Motor neuron (in vitro differentiated cells): ENCODE measurements at places on chromosomes 3 and 15.
A peak's percentile ranks its signal among the peaks of the same experiment; 100 is the strongest.

- no peak for ATAC-seq
Measured at GRCh38 chr3:49717959-49718857, 1.3 kb downstream of the AMIGO3 start.

DNA sequence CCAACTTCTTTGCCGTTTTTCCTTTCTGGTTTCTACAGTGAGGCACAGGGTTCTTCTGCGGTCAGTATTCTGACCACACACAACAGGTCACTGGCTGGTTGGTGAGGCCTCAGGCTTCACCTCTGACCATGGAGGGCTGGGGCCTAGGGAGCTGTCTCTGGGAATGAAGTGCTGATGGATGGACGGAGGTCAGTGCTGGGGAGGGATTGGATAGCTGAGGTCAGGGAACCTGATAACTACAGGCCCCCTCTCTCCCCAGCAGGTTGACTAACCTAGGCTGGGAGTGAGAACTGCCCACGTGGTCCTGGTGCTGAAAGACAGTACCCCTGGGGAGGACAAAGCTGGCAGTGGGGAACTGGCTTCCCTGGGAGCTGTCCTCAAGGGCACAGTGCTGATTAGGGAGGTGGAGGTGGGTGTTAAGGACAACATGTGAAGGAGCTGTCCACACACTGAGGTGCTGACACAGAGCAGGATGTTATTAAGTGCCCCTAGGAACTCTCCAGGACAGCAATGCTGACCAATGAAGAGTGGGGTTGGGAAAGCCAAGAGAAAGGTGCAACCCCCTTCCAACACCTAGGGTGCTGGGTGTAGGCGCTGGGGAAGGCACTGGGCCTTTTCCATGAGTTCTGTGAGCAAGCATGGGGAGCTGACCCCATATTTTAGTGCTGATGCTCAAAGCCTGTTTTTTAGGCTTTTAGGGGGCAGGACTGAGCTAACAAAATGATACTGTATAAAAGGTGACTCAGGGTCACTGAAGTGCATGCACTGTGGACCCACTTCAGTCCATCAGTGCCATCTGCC, 45.2 kb downstream of the ATP2B2 start:
- peak; percentile 99 for ATAC-seq

GRCh38 chr3:189169728-189170127, 2.0 kb upstream of the TPRG1 start:
- no peak for ATAC-seq

DNA sequence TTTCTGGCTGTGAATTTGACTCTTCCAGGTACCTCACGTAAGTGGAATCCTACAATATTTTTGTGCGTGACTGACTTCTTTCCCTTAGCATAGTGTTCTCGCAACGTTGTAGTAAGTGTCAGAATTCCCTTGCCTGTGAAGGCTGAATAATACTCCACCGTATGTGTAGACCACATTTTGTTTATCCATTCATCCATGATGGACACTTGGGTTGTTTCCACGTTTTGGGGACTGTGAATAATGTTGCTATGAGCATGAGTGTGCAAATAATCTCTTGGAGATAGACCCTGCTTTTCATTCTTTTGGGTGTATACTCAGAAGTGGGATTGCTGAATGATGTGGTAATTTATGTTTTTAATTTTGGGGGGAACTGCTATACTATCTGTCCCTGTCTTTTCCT, 82.2 kb downstream of the APBA2 start:
- ATAC-seq, result no peak

DNA sequence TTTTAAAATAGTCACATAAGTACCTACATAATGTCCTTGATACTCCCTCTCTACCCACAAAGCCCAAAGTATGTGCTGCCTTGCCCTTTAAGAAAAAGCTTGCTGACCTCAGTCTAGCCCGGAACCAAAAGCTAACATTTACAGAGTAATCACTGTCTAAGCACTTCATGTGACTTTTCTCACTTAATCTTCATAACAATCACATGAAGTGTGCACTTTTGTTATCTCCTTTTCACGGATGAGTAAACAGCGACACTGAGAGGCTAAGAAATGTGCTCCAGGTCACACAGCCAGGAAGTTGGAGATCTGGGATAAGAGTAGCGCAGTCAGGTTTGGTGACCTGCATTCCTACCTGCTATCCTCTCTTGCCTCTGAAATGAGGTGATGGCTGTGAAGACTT, 194.0 kb downstream of the ITPR1 start:
- ATAC-seq, result no peak

DNA sequence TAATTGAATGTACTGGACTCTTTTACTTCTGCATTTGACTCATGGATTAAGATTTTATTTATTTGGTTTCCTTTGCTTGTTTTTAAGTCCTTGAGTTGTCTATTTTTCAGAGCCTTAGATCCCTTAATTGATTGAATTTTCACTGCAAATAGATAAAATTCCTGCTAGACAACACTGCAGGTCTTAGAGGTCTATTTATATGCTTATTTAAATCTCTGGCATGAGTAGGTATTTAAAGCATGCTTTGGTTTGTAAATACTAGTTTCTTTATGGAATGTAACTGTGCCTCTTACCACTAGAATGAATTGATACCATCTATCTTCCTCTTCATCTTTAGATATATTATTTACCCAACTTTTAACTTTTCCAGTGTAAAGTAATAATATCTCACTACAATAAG, 20.0 kb downstream of the PLSCR5 start:
- no peak for ATAC-seq

DNA sequence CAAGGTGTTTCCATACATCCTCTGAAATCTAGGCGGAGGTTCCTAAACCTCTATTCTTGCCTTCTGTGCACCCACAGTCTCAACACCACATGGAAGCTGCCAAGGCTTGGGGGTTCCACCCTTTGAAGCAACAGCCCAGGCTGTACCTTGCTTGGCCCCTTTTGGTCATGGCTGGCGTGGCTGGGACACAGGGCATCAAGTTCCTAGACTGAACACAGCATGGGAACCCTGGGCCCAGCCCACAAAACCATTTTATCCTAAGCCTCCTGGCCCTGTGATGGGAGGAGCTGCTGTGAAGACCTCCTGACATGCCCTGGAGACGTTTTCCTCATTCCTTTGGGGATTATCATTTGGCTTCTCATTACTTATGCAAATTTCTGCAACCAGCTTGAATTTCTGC, 739.0 kb upstream of the NECTIN3 start:
- ATAC-seq, result peak; percentile 75

GRCh38 chr15:34754171-34754601, 612 bp downstream of the GJD2 start:
- ATAC-seq, result peak; percentile 39

DNA sequence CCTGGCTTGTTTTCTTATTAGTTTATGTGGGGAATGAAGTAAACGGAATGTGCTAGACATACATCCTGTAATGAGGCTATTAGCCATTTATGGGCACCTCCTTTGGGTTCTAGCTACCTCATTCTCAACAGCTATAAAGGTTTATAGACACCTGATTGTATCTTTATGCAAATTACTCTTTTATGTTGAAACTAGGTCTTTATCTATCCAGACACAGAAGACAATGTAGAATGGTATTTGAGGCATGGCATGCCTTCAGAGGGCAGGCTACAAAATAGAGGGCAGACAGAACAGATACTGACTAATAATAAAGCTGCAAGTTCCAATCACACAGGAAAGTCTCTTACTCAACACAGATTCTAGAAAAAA, 27.1 kb downstream of the TBC1D2B start:
- no peak for ATAC-seq

- ATAC-seq, result no peak
Measured at GRCh38 chr15:67013696-67014095, 51.7 kb upstream of the SMAD3 start.

- no peak for ATAC-seq
Measured at GRCh38 chr3:171871392-171872274, 28.5 kb downstream of the TMEM212 start.

- ATAC-seq, result no peak
Measured at GRCh38 chr3:168615493-168616020, 519.8 kb upstream of the GOLIM4 start.

DNA sequence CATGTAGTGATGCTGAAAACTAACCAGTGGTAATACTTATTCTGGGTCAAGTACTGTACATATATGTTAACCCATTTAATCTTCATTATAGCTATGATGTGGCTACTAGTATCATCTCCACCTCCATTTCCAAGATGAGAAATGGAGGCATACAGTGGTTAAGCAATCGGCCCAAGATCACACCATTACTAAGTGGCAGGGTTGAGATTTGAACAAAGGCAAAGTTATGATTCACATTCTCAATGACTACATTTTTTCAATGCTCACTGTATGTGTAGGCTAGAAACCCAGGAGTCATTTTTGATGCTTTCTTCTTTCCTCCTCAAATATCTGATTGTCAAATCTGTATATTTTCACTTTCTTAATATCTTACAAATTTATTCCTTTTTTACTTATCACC, 30.2 kb downstream of the ABI3BP start:
- no peak for ATAC-seq

DNA sequence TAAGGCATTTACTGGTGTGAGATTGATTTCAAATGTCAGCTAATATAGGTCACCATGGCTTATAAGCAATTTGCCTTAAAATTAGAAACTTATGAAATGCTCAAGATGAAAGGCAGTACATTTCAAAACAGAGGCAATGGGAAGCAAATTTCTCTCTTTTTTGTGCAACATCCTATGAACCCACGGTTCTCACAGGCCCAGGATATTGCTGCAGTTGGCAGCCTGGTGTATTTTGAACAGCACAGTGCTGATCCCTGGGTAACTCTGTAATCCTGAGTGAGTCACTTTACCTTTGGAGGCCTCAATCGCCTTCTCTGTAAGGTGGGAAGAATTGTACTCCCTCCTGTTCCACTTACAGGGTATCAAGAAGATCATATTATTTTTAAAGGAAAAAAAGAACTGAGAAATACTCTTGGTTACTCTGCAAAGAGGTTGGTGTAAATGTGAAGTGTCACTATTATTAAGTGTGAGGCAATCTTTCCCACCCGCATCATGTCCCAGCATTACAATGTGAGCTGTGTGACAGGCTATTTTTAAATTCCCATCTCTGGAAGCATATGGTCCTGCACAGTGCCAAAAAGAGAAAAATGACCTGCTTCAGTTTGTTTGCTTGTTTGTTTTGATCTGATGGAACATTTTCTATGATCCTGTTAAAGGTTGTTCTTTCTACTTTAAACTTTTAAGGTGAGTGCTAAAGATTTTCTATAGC, 190.1 kb upstream of the LPP start:
- no peak for ATAC-seq

DNA sequence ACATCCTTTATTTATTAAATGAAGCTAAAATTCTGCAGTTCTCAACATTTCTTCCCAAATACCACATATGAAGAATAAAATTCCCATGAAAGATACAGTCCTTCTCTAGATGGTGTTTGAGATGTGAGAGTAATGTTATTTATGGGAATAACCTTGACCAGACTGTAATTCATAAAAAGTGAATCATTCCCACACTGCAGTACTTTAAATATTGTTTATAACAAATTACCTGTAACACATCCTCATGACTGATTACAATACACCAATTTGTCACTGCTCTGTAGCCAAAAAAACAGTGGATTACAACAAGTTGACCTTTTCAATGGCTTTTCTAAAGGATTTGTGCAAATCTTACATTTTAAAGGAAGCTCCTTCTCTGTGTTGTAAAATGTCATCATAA, 651.3 kb downstream of the NSUN3 start:
- ATAC-seq, result no peak

- ATAC-seq, result peak; percentile 88
Measured at GRCh38 chr15:100891307-100892012, 11.8 kb downstream of the ALDH1A3 start.

GRCh38 chr3:152331018-152331541, 62.4 kb downstream of the MBNL1 start:
- no peak for ATAC-seq

DNA sequence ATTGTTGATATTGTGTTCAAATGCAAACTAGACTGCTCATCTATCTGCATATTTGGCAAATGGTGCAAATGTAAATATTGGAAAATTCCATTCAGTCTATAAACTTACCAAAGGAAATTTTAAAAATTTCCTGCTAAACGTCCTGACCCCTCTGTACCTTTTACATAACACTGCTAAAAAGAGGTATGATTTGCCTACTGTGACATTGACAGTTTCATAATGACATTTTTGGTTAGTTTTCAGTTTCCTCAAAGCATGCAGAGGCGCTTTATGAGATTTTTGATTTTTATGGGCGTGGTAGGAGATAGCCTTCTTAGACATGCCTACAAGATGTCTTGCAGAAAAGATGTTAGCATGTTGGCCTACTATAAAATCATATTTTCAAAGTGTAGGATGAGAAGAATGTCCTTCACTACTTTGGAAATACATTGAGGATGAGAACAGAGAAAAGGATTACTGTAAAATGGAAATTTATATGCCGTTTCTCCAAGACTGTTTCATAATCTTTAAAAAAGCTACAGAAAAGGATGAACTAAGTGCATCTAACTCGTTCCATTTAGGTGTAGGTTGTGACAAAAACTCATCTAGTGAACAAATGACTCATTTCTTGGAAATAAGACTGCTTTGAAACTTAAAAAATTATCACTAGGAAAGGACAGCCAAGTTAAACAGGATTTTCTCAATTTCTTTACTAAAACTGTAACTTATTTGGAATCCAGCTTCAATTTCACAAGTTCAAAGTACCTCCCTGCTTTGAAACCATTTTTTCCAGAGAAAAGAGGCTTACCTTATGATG, 14.5 kb upstream of the ISLR start:
- no peak for ATAC-seq

DNA sequence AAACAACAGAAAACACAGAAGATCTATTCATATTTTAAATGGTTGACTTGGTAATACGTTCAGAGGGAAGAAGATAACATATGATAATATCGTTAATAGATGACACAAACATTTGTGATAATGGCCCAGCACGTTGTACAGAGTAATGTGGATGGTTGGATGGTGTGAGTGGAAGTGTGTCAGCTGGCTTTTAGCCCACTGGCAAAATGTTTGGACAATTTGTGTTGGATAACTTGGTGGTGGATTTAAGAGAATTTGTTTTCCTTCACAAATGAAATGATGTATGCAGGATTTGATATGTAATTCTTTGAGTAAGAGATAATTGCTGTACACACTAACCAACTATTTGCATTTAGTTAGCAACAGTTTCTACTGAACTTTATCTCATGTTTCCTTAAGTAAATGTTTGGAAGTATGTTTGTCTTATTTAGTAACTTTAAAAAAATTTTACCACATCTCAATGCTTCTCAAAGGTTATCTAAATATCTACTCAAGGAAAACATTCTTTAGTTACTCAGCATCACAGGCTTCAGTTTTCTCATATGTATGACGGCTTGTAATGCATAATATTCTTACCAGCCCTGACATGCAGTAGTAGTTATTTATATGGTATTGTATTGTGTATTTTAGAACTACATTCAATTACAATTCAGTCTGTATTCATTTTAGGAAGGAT, 328.5 kb upstream of the GOLIM4 start:
- ATAC-seq, result no peak
